ENCODE measurements at places on chromosomes 5 and 9.

- no peak for DNase-seq
These were observed 40.5 kb upstream of the TMC1 start for GRCh38 chr9:72480921-72481320.

DNA sequence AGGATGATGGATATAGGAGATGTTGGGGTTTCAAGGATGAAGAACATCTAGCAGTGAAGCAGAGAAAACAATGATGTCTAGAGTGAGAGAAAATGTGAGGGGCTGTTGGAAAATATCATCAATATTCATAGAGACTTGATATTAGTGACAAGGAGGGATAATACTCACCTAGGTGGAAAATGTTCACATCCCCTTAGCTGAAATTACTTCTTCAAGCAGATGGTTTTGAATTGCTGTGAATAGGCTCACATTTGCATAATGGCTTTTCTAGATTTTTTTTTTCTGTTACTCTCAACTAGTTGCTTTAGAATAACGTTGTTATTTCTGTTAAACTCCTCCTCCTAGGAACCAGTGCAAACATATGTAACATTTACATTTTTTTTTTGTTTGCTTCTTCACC is 61.6 kb upstream of the MAP1B start:
- DNase-seq = no peak

GRCh38 chr5:69489246-69489645 is 3.3 kb upstream of the OCLN start:
- DNase-seq = no peak

DNA sequence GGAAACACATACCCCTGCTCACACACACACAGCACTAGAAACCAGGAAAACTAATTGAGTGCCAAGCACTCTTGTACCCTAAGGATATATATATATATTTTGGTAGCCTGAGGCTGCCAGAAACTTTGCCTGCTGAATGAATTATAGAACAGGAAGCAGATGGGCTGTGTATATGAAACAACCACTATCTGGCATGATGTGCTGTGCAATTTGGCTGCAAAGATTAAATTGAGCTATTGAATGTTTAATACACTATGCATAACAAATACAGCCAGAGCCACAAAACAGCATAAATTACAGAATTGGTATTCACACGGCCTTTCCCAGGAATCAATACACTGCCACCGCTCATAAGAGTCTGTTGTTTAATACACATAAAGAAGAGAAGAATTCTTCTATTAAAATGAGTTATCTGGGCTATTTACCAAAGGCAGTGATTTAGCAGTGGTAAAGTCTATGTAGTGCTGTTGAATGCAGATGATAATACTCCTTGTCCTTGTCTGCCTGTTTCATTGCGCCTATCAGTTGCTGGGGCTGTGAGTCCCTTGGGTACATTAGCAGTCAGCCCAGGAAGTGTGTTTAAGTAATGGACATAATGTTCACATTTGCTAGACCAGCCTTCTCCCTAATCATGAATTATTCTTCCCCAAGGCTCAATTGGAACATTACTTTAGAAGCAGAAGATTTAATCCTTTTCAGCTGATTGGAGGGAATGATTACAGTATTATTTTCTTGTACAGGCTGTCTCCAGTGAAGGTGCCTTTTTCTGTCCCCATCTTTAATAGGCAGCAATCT is 294.3 kb downstream of the TLE1 start:
- no peak for DNase-seq

DNA sequence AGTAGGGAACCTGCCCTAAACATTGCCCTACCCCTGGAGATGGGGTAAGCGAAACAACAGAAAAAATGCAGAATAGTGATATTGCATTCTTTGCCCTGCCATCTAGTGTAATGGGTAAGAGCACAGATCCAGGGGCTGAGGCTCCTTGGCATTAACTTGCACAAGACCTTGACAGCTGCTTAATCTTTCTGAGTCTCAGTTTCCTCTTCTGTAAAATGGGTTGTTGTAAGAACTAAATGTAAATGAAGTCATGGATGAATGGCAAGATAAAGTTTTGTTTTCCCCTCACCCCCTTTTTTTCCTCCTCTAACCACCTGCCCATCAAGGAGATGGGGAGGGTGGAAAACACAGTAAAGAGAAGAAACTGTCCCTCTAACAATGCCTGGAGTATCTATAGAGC is 47.7 kb upstream of the ZNF366 start:
- DNase-seq = no peak

GRCh38 chr9:28341913-28342312 is 768.6 kb upstream of the C9orf72 start:
- no peak for DNase-seq

DNA sequence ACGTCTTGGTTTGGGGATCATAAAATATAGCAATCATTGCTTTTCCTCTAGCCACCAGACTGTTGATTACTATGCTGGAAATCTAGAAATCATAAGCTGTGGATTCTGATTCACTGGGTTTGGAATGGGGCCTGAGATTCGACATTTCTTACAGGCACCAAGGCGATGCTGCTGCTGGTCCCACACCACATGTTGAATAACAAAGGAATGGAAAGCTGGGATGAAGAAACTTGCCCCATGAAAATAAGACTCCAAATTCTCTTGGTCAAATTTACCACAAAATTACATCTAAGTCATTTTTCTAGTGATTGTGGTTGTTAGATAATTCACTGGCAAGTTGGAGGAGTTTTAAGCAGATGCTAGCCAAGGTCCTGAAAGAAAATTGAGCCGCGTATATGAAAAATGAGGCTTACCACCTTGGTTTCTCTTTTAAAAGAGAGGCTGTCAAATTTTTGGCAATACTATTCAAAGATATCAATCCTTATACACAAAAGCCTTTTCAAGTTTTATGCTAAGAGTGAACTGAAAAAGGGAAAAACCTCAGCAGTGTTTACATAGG is 23.0 kb upstream of the MEIKIN start:
- DNase-seq = no peak

- no peak for DNase-seq
These were observed 59.2 kb downstream of the TTLL11 start for GRCh38 chr9:122033775-122034373.

All from stimulated activated CD4-positive, alpha-beta T cell treated with anti-CD3 and anti-CD28 coated beads, Interleukin-2, amount 100 ng/mL, for 24 hours (primary cell).